ENCODE measurements at places on chromosomes 11 and 22.

DNA sequence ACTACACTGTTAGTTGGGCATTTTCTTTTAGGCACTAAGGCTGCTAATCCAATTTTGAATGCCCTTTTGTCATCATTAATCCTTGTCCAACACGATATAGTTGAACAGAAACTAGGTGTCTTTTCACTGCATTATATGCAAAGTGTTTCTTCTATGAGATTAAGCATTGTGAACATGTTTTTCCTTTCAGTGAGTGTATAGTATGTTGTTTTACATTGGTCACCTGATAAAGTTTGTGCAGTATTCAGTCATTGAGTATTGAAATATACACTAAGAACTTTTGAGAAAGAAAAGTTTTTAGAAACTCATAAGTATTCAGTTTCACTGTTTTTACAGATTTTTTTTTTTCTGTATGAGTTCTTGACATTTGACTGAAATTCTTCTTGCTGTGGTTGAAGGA is 59.0 kb downstream of the ZC3H12C start:
- DNase-seq = no peak

GRCh38 chr11:2708151-2708581 is 8.4 kb upstream of the KCNQ1OT1 start:
- no peak for DNase-seq

GRCh38 chr22:23742505-23743264 is 8.2 kb downstream of the ZNF70 start:
- DNase-seq = no peak

DNA sequence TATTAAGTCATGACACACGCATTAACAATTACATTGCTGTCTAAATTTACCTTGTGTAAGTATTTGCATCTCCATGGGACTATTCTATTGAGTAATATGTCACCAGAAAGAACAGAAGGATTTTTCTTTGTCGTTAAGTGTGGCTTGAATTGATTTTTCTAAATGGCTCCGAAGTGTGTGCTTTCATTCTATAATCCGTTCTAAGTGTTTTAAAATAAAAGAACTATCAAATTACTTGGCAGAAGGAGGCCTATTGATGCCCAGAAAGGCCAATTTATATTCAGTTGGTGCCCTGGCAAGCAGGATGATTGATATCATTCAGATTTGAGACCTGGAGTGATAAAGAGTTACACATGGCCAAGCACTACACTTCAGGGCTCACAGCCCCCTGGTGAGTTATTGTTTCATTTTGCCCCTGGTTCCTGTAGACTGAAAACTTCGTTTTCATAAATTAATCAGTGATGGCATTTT is 538.9 kb upstream of the ANO5 start:
- no peak for DNase-seq

- no peak for DNase-seq
Observed at GRCh38 chr11:110297726-110298300, 1.4 kb upstream of the RDX start.
